ENCODE measurements at places on chromosomes 5 and 9. TPM values are rescaled to one million over a fixed set of nuclear protein-coding genes. Genes with fewer than 3 reads are reported as not detected.

Gene C5orf63
- 2.1 TPM for total RNA-seq

Gene ZNF618
- total RNA-seq: 3.9 TPM

Gene TSLP
- total RNA-seq: 1.8 TPM

Gene PFN3
- total RNA-seq: not detected

Gene PCDHGA9
- 8.3 TPM for total RNA-seq

Gene TTC23L
- total RNA-seq: not detected

Gene PAPPA
- 1.3 TPM for total RNA-seq

Gene MEIKIN
- not detected for total RNA-seq

Gene GPR150
- 2.0 TPM for total RNA-seq

Gene SLIT3
- total RNA-seq: 48.1 TPM

Gene BNC2
- total RNA-seq: 20.5 TPM

Gene FOXD4L6
- not detected for total RNA-seq

Gene SLC25A48
- total RNA-seq: not detected

Gene CERCAM
- total RNA-seq: 30.6 TPM

Gene HRCT1
- total RNA-seq: 15.3 TPM

Gene IL33
- total RNA-seq: 10.6 TPM

Gene TEX48
- total RNA-seq: not detected

Gene MELK
- total RNA-seq: 3.6 TPM

Gene ADAM19
- 1.4 TPM for total RNA-seq

Gene FAM78A
- total RNA-seq: 8.2 TPM

Gene PCAT7
- total RNA-seq: not detected

Gene PCDHA10
- total RNA-seq: 0.51 TPM

Gene MFAP3
- total RNA-seq: 68.2 TPM

Gene KIAA0825
- total RNA-seq: 4.7 TPM

Gene HMHB1
- total RNA-seq: 4.9 TPM

Gene NR4A3
- 2.9 TPM for total RNA-seq

Gene GPR151
- total RNA-seq: not detected

Gene DBN1
- 25.2 TPM for total RNA-seq

Gene HTR4
- total RNA-seq: not detected

Gene NR5A1
- not detected for total RNA-seq

Gene INSL4
- not detected for total RNA-seq

Gene WNT8A
- total RNA-seq: not detected

Gene DBH
- not detected for total RNA-seq

Gene ACOT12
- not detected for total RNA-seq

Gene MCC
- total RNA-seq: 20.3 TPM

Gene SPATA31A3
- not detected for total RNA-seq

Gene KIF24
- 0.88 TPM for total RNA-seq

Gene TPD52L3
- not detected for total RNA-seq

Gene ERCC6L2
- 50.7 TPM for total RNA-seq

Gene TGFBI
- 189 TPM for total RNA-seq

Gene POU5F2
- 4.2 TPM for total RNA-seq

Gene CKMT2
- total RNA-seq: 2.8 TPM

Gene SLC22A5
- total RNA-seq: 6.8 TPM

Gene NOL8
- 38.4 TPM for total RNA-seq

Gene ERAP2
- 23.0 TPM for total RNA-seq
